GM23338 (cell line): ENCODE measurements at places on chromosomes 12 and 14. TPM values are rescaled to one million over a fixed set of nuclear protein-coding genes. Genes with fewer than 3 reads are reported as not detected.

The TESPA1 gene
- not detected in 2 replicates for total RNA-seq

The FITM1 gene
- total RNA-seq: not detected in 2 replicates

The RHEBL1 gene
- total RNA-seq: 6.7 and 11.8 TPM in 2 replicates

The SENP1 gene
- 23.7 and 27.7 TPM in 2 replicates for total RNA-seq

The GPR162 gene
- 3.0 and 5.0 TPM in 2 replicates for total RNA-seq

The ANKRD33 gene
- 0.27 and 1.7 TPM in 2 replicates for total RNA-seq

The CLECL1 gene
- not detected in 2 replicates for total RNA-seq

The NEUROD4 gene
- 0.07 TPM in 1 of 2 replicates, not detected in the other for total RNA-seq

The PTHLH gene
- not detected in 2 replicates for total RNA-seq

DNA sequence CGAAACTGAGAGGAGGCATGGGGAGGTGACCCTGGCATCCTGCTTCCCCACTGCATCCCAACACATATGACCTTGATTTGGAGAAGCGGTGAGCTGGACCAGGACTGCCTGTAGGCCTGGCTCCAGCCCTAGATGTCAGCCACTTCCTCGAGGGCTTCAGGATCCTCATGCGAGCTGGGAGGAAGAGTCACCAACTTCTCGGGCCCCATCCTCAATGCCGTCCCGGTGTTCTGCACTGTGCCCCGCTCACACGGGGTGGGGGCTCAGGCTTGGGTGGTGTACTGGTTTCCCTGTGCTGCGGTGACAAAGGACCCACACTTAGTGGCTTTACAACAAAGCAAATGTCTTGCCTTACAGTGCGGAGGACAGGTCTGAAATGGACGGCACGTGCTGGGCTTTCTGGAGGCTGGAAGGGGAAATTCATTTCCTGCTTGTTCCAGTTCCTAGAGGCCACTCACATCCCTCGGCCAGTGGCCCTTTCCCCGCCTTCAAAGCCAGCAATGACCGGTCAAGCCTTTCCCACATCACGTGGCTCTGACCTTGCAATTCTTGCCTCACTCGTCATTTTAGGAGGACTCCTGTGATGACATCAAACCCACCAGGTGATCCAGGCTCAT is 298.1 kb upstream of the RTL1 start:
- H3K4me3 ChIP-seq: no peak overlapping the region
- no peaks in the 10 kb centered on the region for H3K4me1 ChIP-seq
- H3K36me3 ChIP-seq: no peaks in the 10 kb centered on the region; the same call in 1 of the 2 replicates
- no peaks in the 10 kb centered on the region for H3K27me3 ChIP-seq
- no peak for DNase-seq

GRCh38 chr12:108738170-108738569 is 6.9 kb upstream of the CORO1C start:
- no peak for DNase-seq
- no peak overlapping the region for H3K27ac ChIP-seq
- no peak overlapping the region for H3K4me3 ChIP-seq
- no peaks in the 10 kb centered on the region for H3K4me1 ChIP-seq

DNA sequence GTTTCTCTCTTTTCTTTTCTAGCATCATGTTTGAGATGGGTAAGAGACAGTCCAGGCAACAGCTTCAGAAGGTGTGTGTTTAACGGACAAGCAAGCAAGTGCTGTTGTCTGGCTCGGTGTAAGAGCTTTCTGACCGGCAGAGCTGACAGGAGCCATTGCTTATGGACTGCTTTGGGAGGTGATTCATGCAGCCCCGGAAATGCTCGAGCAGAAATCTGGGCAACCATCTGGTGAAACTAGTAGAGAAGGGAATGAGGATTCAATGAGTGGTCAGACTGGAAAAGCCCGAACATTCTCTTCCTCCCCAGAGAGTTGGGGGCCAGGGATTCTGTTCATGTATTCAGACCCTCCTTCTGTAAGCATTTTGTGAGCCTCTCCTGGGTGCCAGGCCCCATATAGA is 24.4 kb downstream of the TUNAR start:
- no peak for DNase-seq
- H3K4me1 ChIP-seq: peaks cover 25% of the 10 kb centered on the region
- H3K27me3 ChIP-seq: no peaks in the 10 kb centered on the region

- no peaks in the 10 kb centered on the region for H3K27me3 ChIP-seq
- H3K4me3 ChIP-seq: no peak overlapping the region
- peaks cover 57% of the 10 kb centered on the region for H3K4me1 ChIP-seq
- no peak overlapping the region for H3K27ac ChIP-seq
Observed at GRCh38 chr12:100793182-100793581, 1.4 kb upstream of the ANO4 start.

GRCh38 chr14:28348797-28349196 is 417.8 kb upstream of the FOXG1 start:
- H3K27ac ChIP-seq: no peak overlapping the region
- H3K36me3 ChIP-seq: no peaks in the 10 kb centered on the region
- H3K4me1 ChIP-seq: no peaks in the 10 kb centered on the region
- no peak for DNase-seq
- no peaks in the 10 kb centered on the region for H3K27me3 ChIP-seq

GRCh38 chr12:96720363-96720705 is 186.7 kb upstream of the NEDD1 start:
- H3K4me3 ChIP-seq: no peak overlapping the region
- H3K27me3 ChIP-seq: no peaks in the 10 kb centered on the region
- DNase-seq: peak; percentile 52
- no peaks in the 10 kb centered on the region for H3K4me1 ChIP-seq
- H3K27ac ChIP-seq: no peak overlapping the region
- H3K36me3 ChIP-seq: no peaks in the 10 kb centered on the region

GRCh38 chr14:76088771-76089571 is 62.8 kb upstream of the GPATCH2L start:
- peaks cover 34% of the 10 kb centered on the region for H3K4me1 ChIP-seq
- H3K36me3 ChIP-seq: no peaks in the 10 kb centered on the region
- H3K4me3 ChIP-seq: no peak overlapping the region
- H3K27ac ChIP-seq: no peak overlapping the region
- no peak for DNase-seq

DNA sequence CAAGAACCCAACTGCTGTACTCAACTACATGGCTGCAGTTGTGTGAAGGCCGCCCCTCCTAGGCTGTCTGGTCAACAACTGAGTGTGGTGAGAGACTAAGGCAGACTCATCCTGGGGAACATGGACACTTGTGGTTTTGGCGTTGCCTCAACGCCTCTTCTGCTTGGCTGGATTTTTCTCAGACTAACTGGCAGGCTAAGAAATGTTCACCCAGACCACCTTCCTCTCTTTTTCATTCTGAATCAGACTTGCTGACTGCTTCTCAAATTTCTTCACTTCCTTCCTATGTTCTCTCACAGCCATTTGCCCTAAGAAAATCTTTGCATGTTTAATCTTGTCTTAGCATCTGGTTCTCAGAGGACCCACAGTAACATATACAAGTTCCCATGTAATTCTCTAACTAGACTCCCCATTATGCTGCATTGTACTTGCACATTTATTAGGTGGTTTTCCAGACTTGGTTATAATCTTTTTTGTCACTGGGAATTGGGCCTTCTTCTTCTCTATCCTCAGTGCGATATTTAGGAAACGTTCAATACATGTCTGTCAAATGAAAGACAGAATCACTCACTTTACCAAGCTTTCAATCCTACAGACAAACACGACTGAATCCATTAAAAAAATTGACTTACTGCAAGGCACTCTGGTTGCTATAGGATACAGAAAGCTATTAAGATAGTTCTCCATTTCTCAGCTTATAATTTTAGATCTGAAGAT is 327.6 kb downstream of the CCER1 start:
- peaks cover 8% of the 10 kb centered on the region for H3K4me1 ChIP-seq
- no peak overlapping the region for H3K4me3 ChIP-seq
- H3K27me3 ChIP-seq: no peaks in the 10 kb centered on the region
- H3K36me3 ChIP-seq: no peaks in the 10 kb centered on the region; the same call in 1 of the 2 replicates

DNA sequence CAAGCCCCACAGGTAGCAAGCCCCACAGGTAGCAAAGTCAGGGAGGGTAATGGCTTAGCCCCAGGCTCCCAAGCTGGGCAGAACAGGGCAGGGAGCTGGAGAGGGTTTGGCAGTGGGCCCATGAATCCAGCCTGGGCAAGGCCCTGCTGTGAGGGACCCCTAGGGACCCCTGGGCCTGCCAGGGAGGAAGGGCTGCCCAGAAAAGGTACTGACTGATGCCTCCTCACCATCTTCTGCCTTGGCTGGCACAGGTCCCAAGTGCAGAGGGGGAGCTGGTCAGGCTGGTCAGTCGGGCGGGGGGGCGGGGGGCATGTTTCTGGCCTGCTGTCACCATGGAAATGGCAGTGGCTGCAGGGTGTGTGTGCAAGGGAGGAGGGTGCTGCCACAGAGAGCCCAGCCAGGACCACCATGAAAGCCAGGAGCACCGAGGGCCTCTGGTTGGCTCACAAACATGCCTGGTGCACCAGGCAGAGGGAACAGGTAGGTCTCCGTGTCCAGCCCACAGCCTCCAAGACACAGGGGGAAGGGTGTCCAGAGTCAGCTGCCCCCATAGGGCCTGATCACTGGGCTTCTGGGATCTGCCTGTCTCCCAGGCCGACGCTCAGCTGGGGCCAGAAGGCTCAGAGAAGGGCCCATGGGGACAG is 1.5 kb upstream of the CRIP2 start:
- H3K27ac ChIP-seq: no peak overlapping the region
- peaks cover 18% of the 10 kb centered on the region; the same call in 1 of the 2 replicates for H3K4me1 ChIP-seq
- peak overlapping the region; percentile 56 for H3K4me3 ChIP-seq
- peaks cover 34% of the 10 kb centered on the region for H3K27me3 ChIP-seq

GRCh38 chr14:59870277-59871165 is at the start of gene RTN1:
Gene RTN1 (minus strand): TSS chr14:59870776. CDS start chr14:59870630, 146 bp downstream.
- H3K4me1 ChIP-seq: peaks cover 7% of the 10 kb centered on the region; the same call in 1 of the 2 replicates
- peak; percentile 85 for DNase-seq
- peaks cover 58% of the 10 kb centered on the region for H3K27me3 ChIP-seq

GRCh38 chr14:81384900-81385299 is 15.2 kb downstream of the STON2 start:
- no peak overlapping the region for H3K4me3 ChIP-seq
- DNase-seq: no peak
- H3K27me3 ChIP-seq: no peaks in the 10 kb centered on the region
- 0 out of 2 replicates have a peak overlapping the region, but pooled peaks have one; percentile 20 for H3K27ac ChIP-seq
- peaks cover 32% of the 10 kb centered on the region for H3K4me1 ChIP-seq
- 0 out of 2 replicates have a peak, but pooled peaks cover 5% of the 10 kb centered on the region for H3K36me3 ChIP-seq

GRCh38 chr14:36513451-36514277 is 6.4 kb downstream of the NKX2-1 start:
- H3K27ac ChIP-seq: no peak overlapping the region
- DNase-seq: peak; percentile 90
- H3K36me3 ChIP-seq: no peaks in the 10 kb centered on the region
- peaks cover 100% of the 10 kb centered on the region for H3K27me3 ChIP-seq
- H3K4me3 ChIP-seq: peak overlapping the region; percentile 47

DNA sequence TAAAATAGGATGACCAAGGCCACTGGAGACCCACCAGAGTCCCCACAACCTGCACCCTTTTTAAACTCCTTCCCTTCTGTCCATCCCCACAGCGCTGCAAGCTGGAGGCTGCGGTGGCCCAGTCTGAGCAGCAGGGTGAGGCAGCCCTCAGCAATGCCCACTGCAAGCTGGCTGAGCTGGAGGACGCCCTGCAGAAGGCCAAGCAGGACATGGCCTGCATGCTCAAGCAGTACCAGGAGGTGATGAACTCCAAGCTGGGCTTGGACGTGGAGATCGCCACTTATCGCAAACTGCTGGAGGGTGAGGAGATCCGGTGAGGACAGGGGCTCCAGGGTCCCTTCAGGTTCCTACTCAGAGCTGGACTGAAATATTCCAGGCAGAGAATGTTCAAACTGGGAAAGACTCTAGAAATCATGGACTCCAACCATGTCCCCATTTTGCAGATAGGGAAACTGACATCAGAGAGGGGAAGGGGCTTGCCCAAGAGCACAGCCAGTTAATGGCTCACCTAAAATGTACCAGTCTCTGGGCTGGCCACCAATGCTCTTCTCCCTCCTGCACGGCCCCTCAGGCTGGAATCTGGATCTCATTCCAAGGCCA is 17.2 kb downstream of the KRT85 start:
- no peaks in the 10 kb centered on the region for H3K36me3 ChIP-seq
- H3K4me3 ChIP-seq: no peak overlapping the region
- H3K4me1 ChIP-seq: no peaks in the 10 kb centered on the region
- no peak for DNase-seq

- H3K4me1 ChIP-seq: no peaks in the 10 kb centered on the region
- H3K27me3 ChIP-seq: no peaks in the 10 kb centered on the region
- H3K4me3 ChIP-seq: no peak overlapping the region
- DNase-seq: no peak
Observed at GRCh38 chr12:124392667-124393413, 97.9 kb downstream of the RFLNA start.

DNA sequence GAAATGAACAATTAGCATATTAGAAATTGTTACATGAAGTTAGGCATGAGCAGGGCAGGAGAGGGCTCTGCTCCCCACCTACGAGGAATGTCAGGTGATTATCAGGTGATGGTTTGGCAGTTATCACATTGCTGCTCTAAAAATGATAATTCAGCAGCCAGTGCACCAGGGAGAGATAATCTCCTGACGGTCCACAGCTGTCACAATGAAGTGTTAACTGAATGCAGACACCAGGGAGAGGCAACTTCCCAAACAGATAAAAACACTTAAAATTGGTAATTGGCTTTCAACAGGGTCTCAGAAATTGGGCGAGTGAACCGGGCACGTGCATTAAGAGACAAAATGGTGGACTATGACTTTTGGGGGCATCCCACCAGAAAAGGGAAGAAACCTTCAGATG is 176.0 kb downstream of the GRIP1 start:
- H3K4me1 ChIP-seq: peaks cover 32% of the 10 kb centered on the region
- no peak overlapping the region for H3K27ac ChIP-seq
- no peaks in the 10 kb centered on the region for H3K36me3 ChIP-seq
- no peak overlapping the region for H3K4me3 ChIP-seq
- DNase-seq: no peak

DNA sequence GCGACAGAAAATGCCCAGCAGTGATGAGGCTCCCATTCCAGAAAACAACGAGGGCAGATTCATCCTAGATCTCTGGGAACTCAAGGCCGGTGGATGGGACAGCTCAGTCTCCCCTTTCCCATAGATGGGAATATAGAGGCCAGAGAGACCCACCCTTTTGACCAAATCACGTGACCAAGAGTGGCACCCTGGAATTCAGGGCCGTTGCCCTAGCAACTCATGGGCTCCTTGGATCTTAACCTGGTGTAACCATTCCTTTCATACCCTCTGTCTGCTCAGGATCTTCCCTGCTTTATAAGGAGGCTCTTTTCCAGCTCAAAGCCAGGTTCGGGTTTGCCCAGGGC is 8.4 kb upstream of the LRTM2 start:
- H3K4me1 ChIP-seq: no peaks in the 10 kb centered on the region
- no peak for DNase-seq
- no peak overlapping the region for H3K27ac ChIP-seq
- H3K4me3 ChIP-seq: no peak overlapping the region

DNA sequence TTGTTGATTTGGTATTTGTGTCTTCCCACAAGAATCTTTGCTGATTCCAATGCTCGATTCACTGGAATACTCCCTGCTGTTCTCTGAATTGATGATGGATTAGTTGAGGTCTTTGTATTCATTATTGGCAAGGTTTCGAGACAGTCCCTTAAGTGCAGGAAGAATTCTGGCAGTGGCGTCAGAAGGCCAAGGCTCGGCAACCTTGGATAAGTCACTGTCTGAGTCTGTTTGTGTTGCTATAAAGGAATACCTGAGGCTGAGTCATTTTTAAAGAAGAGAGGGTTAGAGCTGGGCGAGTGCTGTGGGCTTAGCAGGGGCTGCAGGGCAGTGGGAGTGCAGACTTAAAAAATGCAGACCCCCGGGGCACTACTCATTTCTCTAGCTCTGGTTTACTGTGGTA is 56.9 kb downstream of the CHST11 start:
- H3K27ac ChIP-seq: no peak overlapping the region
- no peaks in the 10 kb centered on the region for H3K27me3 ChIP-seq
- no peak for DNase-seq
- no peaks in the 10 kb centered on the region for H3K36me3 ChIP-seq
- H3K4me1 ChIP-seq: peaks cover 10% of the 10 kb centered on the region
